ENCODE measurements at places on chromosomes 11 and 22. TPM values are rescaled to one million over a fixed set of nuclear protein-coding genes. Genes with fewer than 3 reads are reported as not detected.
A peak's percentile ranks its signal among the peaks of the same experiment; 100 is the strongest.

- H3K4me3 ChIP-seq, result no peak overlapping the region
- DNase-seq, result peak; percentile 76
- H3K36me3 ChIP-seq, result no peaks in the 10 kb centered on the region
- H3K27me3 ChIP-seq, result peaks cover 11% of the 10 kb centered on the region
These were observed 4.9 kb upstream of the CELSR1 start for GRCh38 chr22:46542011-46542985.

DNA sequence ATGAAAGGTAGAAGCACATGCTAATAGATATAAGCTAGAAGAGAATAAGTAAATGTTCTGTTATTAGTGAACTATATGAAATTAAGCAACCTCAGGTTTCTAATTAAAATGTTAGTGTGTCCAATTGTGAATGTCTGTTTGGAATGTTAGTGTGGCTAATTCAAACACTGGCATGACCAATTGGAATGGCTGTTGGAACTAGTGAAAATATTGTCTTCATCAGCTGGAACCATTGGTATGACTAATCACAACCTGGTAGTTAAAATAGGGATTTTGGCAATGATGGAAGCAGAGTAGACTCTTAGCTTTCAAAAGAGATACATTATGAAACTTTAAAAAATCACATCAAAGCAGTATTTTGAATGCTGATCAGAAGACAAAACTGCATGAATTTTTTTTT lies 66.8 kb downstream of the CYB5R2 start:
- H3K4me1 ChIP-seq, result no peaks in the 10 kb centered on the region
- H3K27ac ChIP-seq, result no peak overlapping the region
- H3K27me3 ChIP-seq, result no peaks in the 10 kb centered on the region
- no peak for DNase-seq

- H3K4me3 ChIP-seq, result no peak overlapping the region
- H3K4me1 ChIP-seq, result peaks cover 13% of the 10 kb centered on the region
- H3K36me3 ChIP-seq, result peaks cover 10% of the 10 kb centered on the region
- DNase-seq, result no peak
These were observed 5.4 kb downstream of the SEC14L2 start for GRCh38 chr22:30402028-30402765.

ZNRF3 gene
- 13.0 TPM for total RNA-seq

SYCE3 gene
- total RNA-seq, result not detected

- H3K27me3 ChIP-seq, result no peaks in the 10 kb centered on the region
- no peaks in the 10 kb centered on the region for H3K4me1 ChIP-seq
- DNase-seq, result no peak
- H3K4me3 ChIP-seq, result no peak overlapping the region
- H3K27ac ChIP-seq, result no peak overlapping the region
- H3K36me3 ChIP-seq, result no peaks in the 10 kb centered on the region
These were observed 5.5 kb upstream of the PGM2L1 start for GRCh38 chr11:74403607-74404321.

DNA sequence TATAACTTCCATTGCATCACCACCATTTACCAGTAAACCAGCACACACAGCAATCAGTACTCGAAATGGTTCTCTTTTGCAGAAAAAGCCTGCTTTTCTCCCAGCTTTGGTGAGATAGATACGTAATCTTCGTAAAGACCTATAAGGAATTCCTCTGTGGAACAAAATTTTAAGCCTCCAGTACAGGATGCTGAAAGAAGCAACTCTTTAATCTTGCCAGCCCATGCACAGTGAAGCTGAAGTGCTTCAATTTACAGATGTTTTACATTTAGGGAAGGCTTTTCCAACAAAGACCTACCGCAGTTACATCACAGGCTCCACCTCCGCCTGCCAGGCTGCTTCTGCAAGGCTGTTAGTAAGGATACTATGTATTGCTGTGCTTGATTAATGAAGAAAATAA lies 1.9 kb downstream of the ELMOD1 start:
- no peak overlapping the region for H3K27ac ChIP-seq
- no peak overlapping the region for H3K4me3 ChIP-seq
- no peaks in the 10 kb centered on the region for H3K36me3 ChIP-seq
- peaks cover 94% of the 10 kb centered on the region for H3K27me3 ChIP-seq

FBLN1 gene
- total RNA-seq, result 96.4 TPM

DNA sequence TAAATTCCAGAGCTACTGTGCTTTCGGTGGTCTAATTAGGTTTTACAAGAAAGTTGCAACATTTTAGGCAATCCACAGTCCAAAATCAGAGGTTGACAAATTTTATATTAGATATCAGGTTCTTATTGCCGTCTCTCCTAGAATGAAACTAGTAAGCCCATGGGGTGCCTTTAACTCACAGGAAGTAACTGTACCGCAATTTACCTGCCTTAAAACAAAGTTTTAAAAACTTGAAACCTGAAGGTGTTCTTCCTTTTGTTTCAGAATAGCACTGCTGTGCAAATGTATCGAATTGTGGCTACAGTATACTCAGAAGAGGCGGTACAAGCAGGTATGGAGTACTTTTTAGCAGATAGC lies 77.2 kb downstream of the PISD start:
- no peaks in the 10 kb centered on the region for H3K27me3 ChIP-seq
- no peak overlapping the region for H3K27ac ChIP-seq
- DNase-seq, result no peak

RFPL2 gene
- total RNA-seq, result not detected

GRCh38 chr11:19520681-19521080 lies 192.0 kb upstream of the NAV2 start:
- no peak for DNase-seq
- no peak overlapping the region for H3K4me3 ChIP-seq

DNA sequence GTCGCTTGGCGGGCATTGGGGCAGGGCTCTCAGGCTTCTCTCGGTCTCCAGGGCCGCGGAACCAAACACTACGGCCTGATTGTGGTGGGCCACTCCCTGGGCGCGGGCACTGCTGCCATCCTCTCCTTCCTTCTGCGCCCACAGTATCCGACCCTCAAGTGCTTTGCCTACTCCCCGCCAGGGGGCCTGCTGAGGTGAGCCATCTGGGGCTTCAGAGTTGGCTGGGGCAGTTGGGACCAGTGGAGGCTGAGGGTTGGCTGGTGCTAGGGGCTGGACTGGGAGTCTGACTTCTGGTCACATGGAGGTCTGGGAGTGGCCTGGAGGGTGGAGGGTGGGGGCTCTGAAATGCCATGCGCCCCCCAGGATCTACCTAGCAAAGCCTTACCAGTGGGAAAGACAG lies 15.3 kb upstream of the MYRF start:
- H3K36me3 ChIP-seq, result peaks cover 17% of the 10 kb centered on the region
- H3K4me3 ChIP-seq, result no peak overlapping the region
- no peaks in the 10 kb centered on the region for H3K27me3 ChIP-seq
- no peak for DNase-seq
- H3K27ac ChIP-seq, result no peak overlapping the region

KCNK7 gene
- 2.3 TPM for total RNA-seq

DNA sequence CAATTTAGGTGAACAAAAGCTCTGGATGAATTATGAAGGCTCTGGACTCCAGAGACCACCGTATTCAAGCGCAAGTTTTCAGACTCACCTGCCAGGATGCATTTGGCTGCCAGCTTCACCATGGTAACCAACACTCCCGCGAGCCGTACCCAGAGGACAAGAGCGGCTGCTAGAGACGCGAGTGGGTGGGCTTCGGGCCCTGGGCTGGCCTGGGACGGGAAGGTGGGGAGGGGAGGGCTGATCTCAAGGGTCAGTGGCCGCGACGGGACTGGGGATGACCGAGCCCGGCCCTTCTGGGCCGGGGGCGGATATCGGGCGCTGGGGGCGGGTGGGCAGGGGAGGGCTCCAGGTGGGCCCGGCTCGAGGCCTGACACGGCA lies 344 bp downstream of the IFT27 start:
- peaks cover 6% of the 10 kb centered on the region for H3K4me1 ChIP-seq
- no peaks in the 10 kb centered on the region for H3K36me3 ChIP-seq
- DNase-seq, result peak; percentile 12

GRCh38 chr22:48423481-48423911 lies 1404.2 kb downstream of the BRD1 start:
- no peaks in the 10 kb centered on the region for H3K27me3 ChIP-seq
- H3K27ac ChIP-seq, result no peak overlapping the region
- DNase-seq, result peak; percentile 17
- H3K4me1 ChIP-seq, result no peaks in the 10 kb centered on the region
- no peaks in the 10 kb centered on the region for H3K36me3 ChIP-seq

GRCh38 chr22:45916515-45916914 lies 60.4 kb downstream of the WNT7B start:
- no peaks in the 10 kb centered on the region for H3K27me3 ChIP-seq
- H3K36me3 ChIP-seq, result no peaks in the 10 kb centered on the region
- H3K4me1 ChIP-seq, result no peaks in the 10 kb centered on the region
- H3K4me3 ChIP-seq, result no peak overlapping the region
- no peak for DNase-seq
- no peak overlapping the region for H3K27ac ChIP-seq

DNA sequence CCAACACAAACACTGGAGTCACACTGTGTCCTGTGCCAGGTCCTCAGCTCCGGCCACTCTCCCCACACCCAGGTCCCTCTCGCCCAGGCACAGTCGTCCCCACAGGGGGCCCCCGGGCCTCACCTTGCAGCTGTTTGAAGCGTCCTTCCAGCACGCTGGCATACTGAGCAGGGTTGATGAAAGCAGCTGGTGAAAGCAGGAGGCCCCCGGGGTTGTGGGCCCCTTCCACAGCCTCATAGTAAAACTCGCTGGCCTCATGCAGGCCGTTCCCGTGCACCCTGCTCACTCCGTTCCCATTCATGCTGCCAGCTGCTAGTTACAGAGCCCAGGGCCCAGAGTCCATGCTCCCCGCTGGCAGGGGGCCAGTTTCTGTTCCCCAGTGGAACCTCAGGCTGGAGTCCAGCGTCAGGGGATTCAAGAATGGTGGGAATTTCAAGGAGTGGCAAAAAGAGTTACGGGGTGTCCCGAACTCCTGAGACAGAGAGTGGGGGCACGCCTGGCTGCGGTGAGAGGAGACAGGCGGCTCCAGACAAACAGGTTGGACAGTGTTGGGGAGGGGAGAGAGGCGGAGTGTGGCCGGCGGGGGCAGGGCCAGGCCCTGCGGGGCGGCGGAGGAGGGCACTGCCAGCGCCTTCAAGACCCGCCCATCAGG lies 10.6 kb downstream of the SPTBN2 start:
- H3K4me1 ChIP-seq, result peaks cover 4% of the 10 kb centered on the region
- DNase-seq, result no peak
